ENCODE measurements at places on chromosomes 11 and 22.

GRCh38 chr11:27464289-27464696 lies 8.3 kb downstream of the LGR4 start:
- no peak for DNase-seq

DNA sequence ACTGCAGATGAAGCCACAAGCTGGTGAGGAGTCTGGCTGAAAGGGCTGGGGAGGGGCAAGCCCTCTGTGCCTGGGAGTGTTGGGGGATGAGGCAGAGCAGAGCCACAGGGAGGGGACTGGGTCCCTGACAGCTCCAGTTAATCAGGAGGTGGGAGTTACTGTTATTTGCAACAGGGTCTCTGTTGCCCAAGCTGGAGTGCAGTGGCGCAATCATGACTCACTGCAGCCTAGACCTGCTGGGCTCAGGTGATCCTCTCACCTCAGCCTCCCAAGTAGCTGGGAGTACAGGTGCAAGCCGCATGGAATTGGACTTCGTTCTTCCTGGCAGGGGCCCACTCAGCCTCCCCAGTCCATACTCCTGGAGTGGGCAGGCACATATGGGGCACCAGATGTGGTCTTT lies 7.7 kb downstream of the SCN2B start:
- DNase-seq: no peak

GRCh38 chr11:17770048-17770652 lies 35.6 kb downstream of the KCNC1 start:
- no peak for DNase-seq

DNA sequence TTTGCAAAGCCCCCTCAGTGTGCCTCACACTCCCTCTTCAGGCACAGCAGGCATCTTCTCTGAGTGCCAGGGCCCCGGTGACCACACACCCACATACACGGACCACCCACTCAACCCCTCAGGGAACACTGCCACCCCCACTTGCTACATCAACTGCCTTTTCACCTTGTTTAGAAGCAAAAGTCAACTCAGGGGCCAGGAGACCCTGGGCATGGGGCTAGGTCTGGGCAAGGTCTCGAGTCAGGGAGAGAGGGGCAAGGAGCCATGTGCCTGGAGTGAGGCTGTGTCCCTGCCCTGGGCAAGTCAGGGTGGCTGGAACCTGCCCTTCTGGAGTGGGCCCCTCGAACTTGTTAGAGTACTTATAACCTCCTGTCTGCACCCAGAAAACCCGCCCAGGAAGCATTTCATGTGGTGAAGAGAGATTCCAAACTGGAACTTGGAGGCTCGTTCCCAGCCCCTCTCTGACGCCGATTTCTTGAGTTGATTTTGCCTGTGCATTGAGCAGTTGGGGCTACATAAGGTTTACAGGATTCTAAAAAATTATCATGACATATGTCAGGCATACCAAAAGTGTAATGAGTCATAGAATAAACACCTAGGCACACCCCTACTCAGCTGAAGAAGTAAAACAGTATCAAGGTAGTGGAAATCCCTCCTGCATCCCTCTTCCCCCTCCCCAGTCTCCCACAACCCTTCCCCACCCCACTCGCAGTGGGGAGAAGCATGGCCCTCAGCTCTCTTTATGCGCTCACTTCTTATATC lies 74.3 kb downstream of the MYEOV start:
- no peak for DNase-seq

DNA sequence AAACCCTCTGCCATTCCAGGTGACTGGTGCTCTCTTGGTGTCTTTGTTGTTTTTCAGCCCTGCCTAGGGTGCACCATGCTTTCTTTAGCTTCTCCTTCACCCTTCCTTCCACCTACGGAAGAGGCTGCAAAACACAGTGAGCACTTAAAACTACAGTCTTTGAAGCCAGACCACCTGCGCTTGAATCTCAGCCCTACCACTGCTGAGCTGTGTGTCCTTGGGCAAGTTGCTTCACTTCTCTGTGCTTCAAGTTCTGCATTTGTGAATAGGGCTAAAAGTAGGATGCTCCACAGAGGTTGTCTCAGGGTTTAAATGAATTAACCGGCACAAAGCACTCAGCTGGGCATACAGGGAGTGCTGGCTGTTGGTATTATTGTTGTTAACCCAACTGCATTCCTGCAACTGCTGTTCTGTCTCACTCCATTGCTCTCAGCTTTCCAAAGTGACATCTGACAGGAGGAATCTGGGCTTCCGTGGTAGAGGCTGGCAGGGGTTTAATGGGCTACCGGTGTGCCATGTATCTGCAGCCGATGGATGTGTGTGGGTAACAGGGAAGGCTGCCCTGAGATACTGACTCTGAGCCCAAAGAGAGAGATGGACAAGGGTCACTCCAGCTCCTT lies 139.3 kb downstream of the FBXO7 start:
- DNase-seq: no peak

DNA sequence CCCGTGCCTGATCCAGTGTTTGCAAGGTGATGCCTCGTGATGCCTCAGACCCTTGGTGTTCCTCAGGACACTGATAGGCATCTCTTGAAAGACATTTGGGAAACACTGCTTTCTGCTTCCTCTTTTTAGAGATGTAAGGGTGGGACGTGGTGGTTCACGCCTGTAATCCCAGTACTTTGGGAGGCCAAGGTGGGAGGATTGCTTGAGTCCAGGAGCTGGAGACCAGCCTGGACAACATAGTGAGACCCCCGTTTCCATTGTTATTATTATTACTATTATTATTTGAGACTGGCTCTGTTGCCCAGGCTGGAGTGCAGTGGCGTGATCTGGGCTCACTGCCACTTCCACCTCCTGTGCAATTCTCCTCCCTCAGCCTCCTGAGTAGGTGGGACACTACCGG lies 6.5 kb upstream of the SOX10 start:
- DNase-seq: no peak

- no peak for DNase-seq
These were observed 4.6 kb downstream of the AP5B1 start for GRCh38 chr11:65776196-65776595.

DNA sequence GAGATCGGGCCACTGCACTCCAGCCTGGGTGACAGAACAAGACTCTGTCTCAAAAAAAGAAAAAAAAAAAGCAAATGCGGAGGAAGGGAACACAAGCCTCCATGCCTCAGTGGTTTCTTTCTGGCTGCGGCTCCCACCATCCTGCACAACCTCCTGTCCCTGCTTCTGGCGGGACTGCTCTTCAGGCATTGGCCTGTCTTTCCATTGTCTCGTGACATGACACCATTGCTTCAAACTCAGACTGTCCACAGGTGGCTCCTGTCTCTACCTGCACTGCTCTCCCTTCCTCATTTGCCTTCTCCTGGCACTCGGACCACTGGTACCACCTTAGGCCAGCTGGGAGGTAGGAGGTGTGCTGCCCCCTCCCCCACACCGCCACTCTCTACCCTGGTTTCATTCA lies 10.6 kb upstream of the PPM1F start:
- DNase-seq: no peak

DNA sequence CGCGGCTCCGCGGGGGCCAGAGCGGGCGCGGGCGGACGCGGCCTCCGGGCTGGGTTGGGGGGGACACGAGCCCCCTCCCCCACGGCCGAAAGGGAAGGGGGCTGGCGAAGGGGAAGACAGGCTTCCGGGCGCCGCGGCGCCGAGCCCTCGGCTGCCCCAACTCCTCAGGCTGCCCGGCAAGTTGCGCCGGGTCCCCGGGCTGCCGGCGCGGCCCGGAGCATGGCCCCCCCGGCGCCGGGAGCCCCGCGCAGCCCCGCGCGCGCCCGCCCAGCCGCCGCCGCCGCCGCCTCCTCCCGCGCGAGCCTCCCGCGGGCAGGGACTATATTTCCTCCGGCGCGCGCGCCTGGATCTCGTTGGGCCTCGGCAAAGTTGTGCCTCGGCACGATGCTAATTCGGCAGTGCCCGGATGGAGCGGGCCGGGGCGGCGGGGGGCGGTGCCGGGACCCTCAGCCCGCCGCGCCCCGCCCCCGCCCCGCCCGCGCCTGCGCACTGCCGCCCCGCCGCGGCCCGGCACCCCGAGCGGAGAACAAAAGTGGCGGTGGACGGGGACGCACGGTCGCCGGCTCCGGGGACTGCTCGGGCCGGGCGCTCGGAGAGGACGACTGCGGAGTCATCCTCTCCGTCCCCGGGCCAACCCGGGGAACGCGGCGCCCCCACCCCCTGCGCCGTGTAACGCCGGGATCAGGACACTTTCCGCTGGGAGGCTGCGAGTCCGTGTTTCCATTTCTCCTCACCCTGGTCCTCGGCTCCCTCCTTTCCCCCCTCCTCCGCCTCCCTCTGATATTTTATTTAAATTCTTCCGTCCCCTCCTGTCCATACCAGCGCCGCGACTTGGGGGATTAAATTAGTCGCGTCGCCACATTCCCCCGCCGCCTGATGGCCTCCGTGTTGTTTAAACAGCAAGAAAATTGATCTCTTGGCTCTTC lies at the start of gene PHF21B:
Gene PHF21B (minus strand): TSS at position 400 of the 926 bp plus-strand sequence. CDS start 456 bp downstream, outside the sequence.
- DNase-seq: no peak

GRCh38 chr22:29872989-29873388 lies 10.0 kb upstream of the MTMR3 start:
- DNase-seq: no peak

DNA sequence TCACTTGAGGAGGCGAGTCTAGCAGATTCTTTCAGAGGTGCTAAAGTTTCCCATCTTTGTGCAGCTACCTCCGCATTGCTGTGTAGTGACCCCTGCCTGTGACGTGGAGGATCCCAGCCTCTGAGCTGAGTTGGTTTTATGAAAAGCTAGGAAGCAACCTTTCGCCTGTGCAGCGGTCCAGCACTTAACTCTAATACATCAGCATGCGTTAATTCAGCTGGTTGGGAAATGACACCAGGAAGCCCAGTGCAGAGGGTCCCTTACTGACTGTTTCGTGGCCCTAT lies 8.9 kb upstream of the SAMM50 start:
- no peak for DNase-seq
